Erythroblast (primary cell): ENCODE measurements at places on chromosomes 6 and 20.

- no peak for DNase-seq
Observed at GRCh38 chr6:36079601-36080000, 50.7 kb upstream of the MAPK13 start.

DNA sequence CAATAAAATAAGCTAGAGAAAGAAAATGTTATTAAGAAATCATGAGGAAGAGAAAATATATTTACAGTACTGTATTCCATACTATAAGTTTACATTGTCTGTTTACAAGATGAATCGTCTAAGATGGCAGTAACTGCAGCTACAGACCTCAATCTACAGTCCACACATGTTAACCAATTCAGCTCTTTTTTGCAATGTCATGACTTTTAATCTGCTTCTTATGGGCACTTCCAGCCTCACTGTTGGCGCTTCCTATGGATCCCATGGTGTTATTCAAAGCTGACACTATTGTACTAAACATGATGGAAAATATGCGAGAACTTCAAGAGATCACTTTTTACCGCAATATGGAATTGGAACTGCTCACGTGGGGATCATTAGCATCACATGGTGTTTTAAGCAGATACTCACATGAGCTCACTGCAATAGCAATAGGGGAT, 451.5 kb upstream of the CITED2 start:
- peak; percentile 83 for DNase-seq

DNA sequence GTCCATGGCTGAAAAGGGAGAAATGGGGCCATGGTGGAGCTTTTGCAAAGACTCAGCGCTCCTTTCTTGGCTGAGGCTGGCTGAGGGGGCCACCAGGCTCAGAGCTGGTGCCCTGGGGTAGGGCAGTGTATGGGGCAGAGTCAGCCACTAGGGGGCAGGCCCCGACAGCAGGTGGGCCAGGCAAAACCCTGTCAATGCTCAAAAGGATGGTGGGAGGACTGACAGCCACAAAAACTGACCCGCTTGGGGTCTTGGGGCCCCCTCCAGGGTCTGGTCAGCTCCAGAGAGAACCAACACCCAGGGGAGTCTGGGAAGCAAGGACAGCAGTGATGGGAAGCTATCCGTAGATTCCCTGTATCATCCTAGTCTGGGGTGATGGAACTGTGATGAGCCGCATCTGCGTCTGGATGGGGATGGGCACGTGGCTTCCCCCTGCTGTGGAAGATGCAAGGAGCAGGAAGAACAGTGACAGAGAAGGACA, 306.9 kb downstream of the DHX35 start:
- DNase-seq, result peak; percentile 23

DNA sequence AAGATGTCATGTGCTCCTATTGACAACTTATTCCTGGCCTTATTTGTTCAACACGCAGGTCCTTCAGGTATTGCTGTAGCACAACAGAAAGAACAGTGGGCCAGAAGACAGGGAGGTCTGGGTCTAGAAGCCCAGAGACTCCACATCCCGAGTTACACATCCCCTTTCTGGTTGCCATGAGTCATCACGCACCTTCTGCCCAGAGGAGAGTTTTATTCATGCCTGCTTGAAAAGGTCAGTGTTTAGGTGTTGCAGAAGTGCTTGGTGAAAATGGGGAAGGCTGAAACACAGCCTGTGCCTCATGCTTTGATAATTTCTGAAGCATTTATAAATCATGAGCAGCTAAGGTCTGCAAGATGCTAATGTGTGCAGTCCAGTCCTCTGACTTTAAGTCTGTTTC, 256.4 kb downstream of the GMPR start:
- no peak for DNase-seq
